ENCODE measurements at places on chromosomes 1 and 21. TPM values are rescaled to one million over a fixed set of nuclear protein-coding genes. Genes with fewer than 3 reads are reported as not detected.

FOXD2 gene
- 0.48 TPM for total RNA-seq

IVL gene
- total RNA-seq = not detected

DNA sequence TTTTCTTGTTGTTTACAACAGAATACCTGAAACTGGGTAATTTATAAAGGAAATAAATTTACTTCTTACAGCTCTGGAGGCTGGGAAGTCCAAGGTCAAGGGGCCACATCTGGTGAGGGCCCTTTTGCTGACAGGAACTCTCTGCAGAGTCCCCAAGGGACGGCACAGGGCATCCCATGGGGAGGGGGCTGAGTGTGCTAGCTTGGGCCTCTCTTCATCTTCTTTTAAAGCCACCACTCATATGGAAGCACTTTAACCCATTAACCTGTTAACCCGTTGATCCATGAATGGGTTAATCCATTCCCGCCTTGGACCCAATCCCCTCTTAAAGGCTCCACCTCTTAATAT, 76.3 kb downstream of the OBSCN start:
- no peak overlapping the region for H3K4me3 ChIP-seq
- no peak for DNase-seq
- no peaks in the 10 kb centered on the region for H3K27me3 ChIP-seq
- no peak overlapping the region for H3K27ac ChIP-seq
- no peaks in the 10 kb centered on the region for H3K36me3 ChIP-seq

GRCh38 chr21:37987668-37988067, 71.4 kb upstream of the KCNJ6 start:
- no peaks in the 10 kb centered on the region for H3K4me1 ChIP-seq
- H3K4me3 ChIP-seq = no peak overlapping the region
- DNase-seq = no peak
- H3K27me3 ChIP-seq = no peaks in the 10 kb centered on the region
- no peaks in the 10 kb centered on the region for H3K36me3 ChIP-seq

GRCh38 chr1:25028587-25028906, 98.5 kb upstream of the RUNX3 start:
- H3K36me3 ChIP-seq = no peaks in the 10 kb centered on the region
- H3K27ac ChIP-seq = no peak overlapping the region
- DNase-seq = no peak
- H3K4me3 ChIP-seq = no peak overlapping the region

DNA sequence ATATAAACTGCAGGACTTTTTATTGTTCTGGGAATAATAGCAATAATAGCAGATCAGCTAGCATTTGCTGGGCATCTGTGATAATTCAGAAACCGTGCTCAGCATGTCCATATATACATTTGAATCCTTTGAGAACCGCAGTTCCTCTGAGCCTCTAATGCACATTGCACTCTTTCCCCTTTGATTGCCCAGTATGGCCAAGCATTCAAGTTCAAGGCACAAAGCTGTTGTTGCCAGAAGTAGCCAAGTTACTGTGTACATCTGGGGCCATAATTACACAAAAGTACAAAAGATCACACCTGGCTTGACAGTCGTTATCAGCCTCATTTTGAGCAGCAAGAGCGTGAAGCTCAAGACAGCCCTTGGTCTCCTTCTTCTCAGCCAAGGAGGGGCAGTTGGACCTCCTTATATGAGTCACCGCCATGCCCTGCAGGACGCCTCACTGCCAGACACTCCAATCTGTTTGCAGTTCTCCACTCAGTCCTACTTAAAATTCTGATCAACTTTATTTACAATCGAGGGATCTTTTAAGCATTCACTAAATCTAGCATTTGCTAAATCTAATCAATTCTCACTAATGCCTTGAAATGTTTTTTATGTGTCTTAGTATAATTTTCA, 216.0 kb downstream of the SLC35F3 start:
- no peaks in the 10 kb centered on the region for H3K27me3 ChIP-seq
- H3K4me3 ChIP-seq = no peak overlapping the region
- no peaks in the 10 kb centered on the region for H3K36me3 ChIP-seq
- no peaks in the 10 kb centered on the region for H3K4me1 ChIP-seq

S100A11 gene
- total RNA-seq = 868 TPM

GRCh38 chr1:32224285-32224684, 2.1 kb downstream of the EIF3I start:
- H3K27ac ChIP-seq = no peak overlapping the region
- H3K36me3 ChIP-seq = peaks cover 42% of the 10 kb centered on the region
- no peak overlapping the region for H3K4me3 ChIP-seq

DNA sequence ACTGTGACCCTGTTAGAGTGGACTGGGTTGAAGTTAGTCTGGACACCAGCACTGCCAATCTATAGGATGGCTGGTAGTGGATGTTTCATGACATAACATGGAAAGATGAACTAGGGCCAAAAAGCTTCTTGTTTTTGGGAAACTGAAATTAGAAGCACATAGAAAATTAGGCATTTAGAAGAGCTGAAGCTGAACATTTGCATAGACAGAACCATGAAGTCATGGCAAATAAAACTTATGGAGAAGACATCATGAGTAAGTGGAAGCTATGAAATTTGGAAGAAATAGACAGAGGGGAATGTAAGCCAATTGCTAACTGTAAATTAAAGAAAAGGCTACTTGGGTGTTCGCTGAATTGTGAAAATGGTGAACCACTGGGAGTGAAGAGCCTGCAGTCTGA, 2.7 kb upstream of the S100A11 start:
- H3K4me3 ChIP-seq = no peak overlapping the region
- peaks cover 9% of the 10 kb centered on the region for H3K36me3 ChIP-seq
- H3K27ac ChIP-seq = no peak overlapping the region

DNA sequence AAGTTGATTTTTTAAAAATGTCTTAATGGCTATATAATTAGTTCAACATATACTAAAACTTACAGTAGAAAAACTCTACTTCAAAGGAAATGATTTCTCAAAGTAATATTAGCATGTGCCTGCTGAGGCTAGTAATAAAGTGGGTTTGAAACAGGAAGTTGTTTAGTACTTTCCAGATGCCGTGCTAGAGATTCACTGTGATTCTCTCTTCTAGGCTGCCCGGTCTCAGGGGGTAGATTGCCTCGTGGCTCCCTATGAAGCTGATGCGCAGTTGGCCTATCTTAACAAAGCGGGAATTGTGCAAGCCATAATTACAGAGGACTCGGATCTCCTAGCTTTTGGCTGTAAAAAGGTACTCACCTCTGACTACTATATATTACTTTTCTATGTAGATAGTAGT, 9.1 kb downstream of the EXO1 start:
- no peak overlapping the region for H3K4me3 ChIP-seq
- no peaks in the 10 kb centered on the region for H3K4me1 ChIP-seq
- no peak overlapping the region for H3K27ac ChIP-seq
- H3K36me3 ChIP-seq = 0 out of 2 replicates have a peak, but pooled peaks cover 8% of the 10 kb centered on the region

DNA sequence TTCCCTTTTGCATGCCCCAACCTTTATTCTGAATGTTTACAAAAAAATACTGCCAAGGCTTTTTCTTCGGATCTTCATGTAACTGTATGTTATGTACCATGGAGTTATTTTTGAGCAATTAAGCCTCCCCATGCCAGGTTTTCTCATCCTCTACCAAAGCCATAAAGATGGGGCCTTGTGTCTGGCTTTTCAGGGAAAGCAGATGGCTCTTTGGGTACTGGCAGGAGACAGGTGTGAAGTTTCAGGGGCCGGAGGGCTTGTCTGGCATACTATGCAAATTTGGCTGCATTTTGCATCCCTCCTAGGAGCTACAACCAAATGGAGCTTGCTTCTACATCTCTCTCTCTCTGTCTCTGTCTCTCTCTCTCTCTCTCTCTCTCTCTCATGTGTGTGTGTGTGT, 28.1 kb upstream of the PLXNA2 start:
- H3K4me1 ChIP-seq = no peaks in the 10 kb centered on the region
- no peak for DNase-seq
- H3K4me3 ChIP-seq = no peak overlapping the region
- peaks cover 100% of the 10 kb centered on the region for H3K27me3 ChIP-seq
- no peaks in the 10 kb centered on the region for H3K36me3 ChIP-seq

DNA sequence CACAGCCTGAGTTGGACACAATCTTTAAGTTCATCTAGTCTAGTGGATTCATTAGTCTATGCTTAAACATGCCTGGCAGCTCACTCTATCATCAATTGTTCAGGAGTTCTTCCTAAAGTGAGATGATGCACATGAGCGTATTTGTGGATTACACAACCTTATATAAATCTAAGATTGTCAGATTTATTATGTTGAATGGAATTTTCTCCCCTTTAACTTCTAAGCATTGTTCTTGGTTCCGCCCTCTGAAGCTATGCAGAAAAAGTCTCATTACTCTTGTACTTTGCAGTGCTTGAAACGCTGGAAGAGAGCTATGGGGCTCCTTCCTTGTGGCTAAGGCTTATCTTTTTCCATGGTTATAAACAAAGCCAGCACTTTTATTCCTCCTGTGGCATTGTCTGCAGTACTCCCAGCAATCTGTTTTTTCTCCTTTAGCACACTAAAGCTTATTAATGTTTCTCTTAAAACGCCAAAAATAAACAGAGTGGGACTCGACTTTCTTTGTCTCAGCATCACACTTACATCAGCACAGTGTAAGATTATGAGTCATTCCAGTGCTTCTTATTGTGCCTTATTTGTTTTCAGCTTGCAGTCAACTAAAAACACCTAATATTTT, 316.8 kb upstream of the CAMK1G start:
- H3K36me3 ChIP-seq = no peaks in the 10 kb centered on the region
- peaks cover 13% of the 10 kb centered on the region for H3K4me1 ChIP-seq
- no peak for DNase-seq
- peak overlapping the region; percentile 45 for H3K27ac ChIP-seq
- no peaks in the 10 kb centered on the region for H3K27me3 ChIP-seq
- H3K4me3 ChIP-seq = no peak overlapping the region

- no peaks in the 10 kb centered on the region for H3K27me3 ChIP-seq
- no peak overlapping the region for H3K4me3 ChIP-seq
- H3K36me3 ChIP-seq = no peaks in the 10 kb centered on the region
- no peaks in the 10 kb centered on the region for H3K4me1 ChIP-seq
- no peak for DNase-seq
Observed at GRCh38 chr1:119101563-119101962, 38.9 kb downstream of the WARS2 start.

GRCh38 chr21:16377857-16378256, 648.1 kb downstream of the USP25 start:
- H3K4me1 ChIP-seq = no peaks in the 10 kb centered on the region
- H3K36me3 ChIP-seq = no peaks in the 10 kb centered on the region
- no peak overlapping the region for H3K4me3 ChIP-seq
- no peaks in the 10 kb centered on the region for H3K27me3 ChIP-seq
- H3K27ac ChIP-seq = no peak overlapping the region
- DNase-seq = no peak

DNA sequence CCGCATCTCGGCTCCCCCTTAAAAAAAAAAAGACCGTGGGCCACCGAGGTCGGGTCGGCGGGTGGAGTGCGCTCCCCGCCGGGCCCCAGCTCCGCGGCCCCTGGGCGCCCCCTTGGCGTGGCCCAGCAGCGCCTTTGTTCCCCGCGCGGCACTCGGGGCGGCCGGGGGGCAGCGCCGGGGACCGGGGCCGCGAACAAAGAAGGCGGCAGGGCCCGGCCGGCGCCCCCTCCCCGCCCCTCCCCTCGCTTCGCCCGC, 571 bp downstream of the MARCKSL1 start:
- H3K27ac ChIP-seq = no peak overlapping the region
- peaks cover 50% of the 10 kb centered on the region for H3K4me1 ChIP-seq
- H3K27me3 ChIP-seq = no peaks in the 10 kb centered on the region
- DNase-seq = no peak

GRCh38 chr1:11026052-11026451, 13.6 kb downstream of the TARDBP start:
- no peak overlapping the region for H3K27ac ChIP-seq
- H3K4me1 ChIP-seq = no peaks in the 10 kb centered on the region
- H3K27me3 ChIP-seq = no peaks in the 10 kb centered on the region
- H3K4me3 ChIP-seq = no peak overlapping the region
- no peak for DNase-seq

EFNA1 gene
- 35.7 TPM for total RNA-seq

GRCh38 chr1:183096351-183096750, 73.1 kb downstream of the LAMC1 start:
- H3K27ac ChIP-seq = no peak overlapping the region
- 0 out of 2 replicates have a peak, but pooled peaks cover 3% of the 10 kb centered on the region for H3K36me3 ChIP-seq
- H3K4me3 ChIP-seq = no peak overlapping the region

GRCh38 chr1:174777262-174777661, 222.5 kb upstream of the CACYBP start:
- H3K27ac ChIP-seq = no peak overlapping the region
- H3K4me1 ChIP-seq = no peaks in the 10 kb centered on the region
- no peak overlapping the region for H3K4me3 ChIP-seq
- no peaks in the 10 kb centered on the region for H3K27me3 ChIP-seq
- DNase-seq = no peak
- H3K36me3 ChIP-seq = no peaks in the 10 kb centered on the region

DNA sequence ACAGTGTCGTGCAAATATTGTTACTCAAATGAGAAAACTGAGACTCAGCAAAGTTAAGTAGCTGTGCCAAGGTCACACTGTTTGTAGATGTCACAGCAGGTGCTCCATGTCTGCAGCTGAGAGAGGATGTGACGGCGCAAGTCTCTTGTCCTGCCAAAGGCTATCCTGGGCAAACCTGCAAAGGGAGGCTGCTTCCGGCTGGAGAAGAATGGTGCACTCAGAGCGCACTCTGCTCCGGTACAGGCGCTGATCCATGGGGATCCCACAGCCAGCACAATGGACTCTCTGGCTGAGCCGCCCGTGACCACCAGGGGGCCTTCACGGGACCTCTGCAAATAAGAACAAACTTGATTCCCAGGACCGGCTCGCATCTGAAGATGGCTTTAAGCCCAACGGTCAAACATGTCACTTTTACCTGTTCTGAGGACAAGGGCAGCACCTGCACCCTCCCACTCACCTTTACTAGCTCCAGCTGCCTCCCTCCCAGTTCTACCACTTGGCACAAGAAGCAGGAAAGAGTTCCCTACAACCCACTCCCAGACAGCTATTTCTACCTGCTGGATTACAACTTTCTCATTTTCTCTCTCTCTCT, 21.9 kb downstream of the RD3 start:
- no peaks in the 10 kb centered on the region for H3K27me3 ChIP-seq
- H3K4me1 ChIP-seq = no peaks in the 10 kb centered on the region
- no peak overlapping the region for H3K27ac ChIP-seq
- H3K4me3 ChIP-seq = no peak overlapping the region

- no peak overlapping the region for H3K27ac ChIP-seq
- no peaks in the 10 kb centered on the region for H3K36me3 ChIP-seq
- H3K27me3 ChIP-seq = peaks cover 5% of the 10 kb centered on the region
- H3K4me1 ChIP-seq = peaks cover 17% of the 10 kb centered on the region
Observed at GRCh38 chr1:205374210-205375078, 17.7 kb upstream of the KLHDC8A start.

- no peaks in the 10 kb centered on the region for H3K27me3 ChIP-seq
- no peaks in the 10 kb centered on the region for H3K4me1 ChIP-seq
Observed at GRCh38 chr1:27879374-27880082, 7.2 kb downstream of the THEMIS2 start.

- no peaks in the 10 kb centered on the region for H3K27me3 ChIP-seq
- H3K36me3 ChIP-seq = no peaks in the 10 kb centered on the region
- no peak for DNase-seq
- no peak overlapping the region for H3K27ac ChIP-seq
- H3K4me1 ChIP-seq = no peaks in the 10 kb centered on the region
- H3K4me3 ChIP-seq = no peak overlapping the region
Observed at GRCh38 chr1:162881590-162881989, 20.6 kb upstream of the CCDC190 start.
